Fibroblast of skin of right biceps (primary cell): ENCODE measurements at places on chromosomes 1 and 21.

GRCh38 chr1:165855010-165855838 lies 27.8 kb downstream of the UCK2 start:
- no peak for DNase-seq

GRCh38 chr1:12424793-12425192 lies 193.2 kb downstream of the DHRS3 start:
- no peak for DNase-seq

- DNase-seq: no peak
These were observed 35.4 kb upstream of the TRAPPC10 start for GRCh38 chr21:43976661-43977060.

DNA sequence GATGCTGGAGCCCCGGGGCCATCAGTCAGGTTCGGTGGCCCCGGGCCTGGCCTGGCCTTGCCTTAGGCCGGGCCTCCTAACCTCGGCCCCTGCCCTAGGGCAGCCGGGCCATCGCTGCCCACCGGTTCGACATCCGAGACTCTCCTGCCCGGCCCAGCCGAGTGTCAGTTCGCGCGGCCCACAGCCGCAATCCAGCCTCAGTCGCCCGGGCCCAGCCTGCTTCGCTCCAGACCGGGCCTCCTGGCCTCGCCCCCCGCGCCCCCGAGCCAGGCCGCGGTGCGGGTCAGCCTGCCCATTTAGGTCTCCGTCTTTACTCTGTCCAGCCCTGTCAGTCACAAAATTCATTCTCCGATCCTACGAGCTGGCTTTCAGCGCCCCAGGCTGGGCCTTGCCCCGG lies 777 bp downstream of the LRRC41 start:
- no peak for DNase-seq

DNA sequence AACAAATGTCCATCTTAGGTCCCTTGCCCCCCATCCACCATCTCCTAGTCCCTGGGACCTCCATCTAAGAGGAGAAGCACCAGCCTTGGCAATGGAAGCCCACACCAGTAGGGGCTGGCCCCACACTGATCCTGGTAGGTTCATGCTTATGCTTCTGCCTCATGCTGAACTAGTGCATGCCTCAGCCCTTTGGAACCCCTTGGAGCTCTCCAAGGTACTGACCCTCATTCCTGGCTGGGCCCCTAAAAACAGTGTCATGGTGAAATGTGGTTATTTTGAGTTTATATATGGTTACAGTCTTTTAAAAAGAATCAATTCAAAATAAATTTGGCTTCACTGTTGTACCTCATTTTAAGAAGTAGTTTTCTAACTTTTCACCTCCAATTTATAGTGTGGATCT lies 108.3 kb downstream of the HIVEP3 start:
- peak; percentile 68 for DNase-seq

DNA sequence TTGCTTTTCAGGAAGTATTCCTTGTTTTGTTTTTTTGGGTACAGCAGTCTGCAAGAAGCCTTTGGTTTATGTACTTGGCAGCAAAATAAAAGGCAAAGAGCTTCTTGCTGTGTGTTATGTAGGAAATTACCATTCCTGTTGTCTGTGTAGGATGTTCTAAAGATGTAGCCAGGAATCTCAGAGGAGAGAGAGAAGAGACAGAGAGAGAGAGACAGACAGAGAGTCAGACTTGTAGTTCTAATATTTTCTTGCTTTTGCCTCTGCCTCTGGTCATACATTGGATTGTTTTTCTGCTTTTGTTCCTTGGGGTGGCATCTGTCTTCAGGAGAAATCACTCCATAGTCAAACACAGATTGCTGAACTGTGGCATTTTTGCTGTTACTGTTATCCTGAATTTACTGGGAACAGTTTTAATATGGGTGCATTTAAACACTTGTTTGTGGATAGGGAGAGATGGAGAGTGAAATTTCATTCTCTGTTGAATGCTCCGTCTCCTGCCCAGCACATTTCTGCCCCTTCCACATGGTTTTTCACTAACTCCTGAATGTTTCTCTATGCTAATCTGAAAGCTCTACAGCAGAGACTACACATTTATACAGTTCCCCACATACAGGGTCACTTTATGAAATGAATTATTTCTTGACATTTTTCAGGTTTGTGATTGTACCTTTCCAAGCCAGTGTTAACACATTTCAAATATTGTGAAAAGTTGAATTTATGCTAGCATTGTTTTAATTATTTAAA lies 49.8 kb downstream of the POU2F1 start:
- no peak for DNase-seq

DNA sequence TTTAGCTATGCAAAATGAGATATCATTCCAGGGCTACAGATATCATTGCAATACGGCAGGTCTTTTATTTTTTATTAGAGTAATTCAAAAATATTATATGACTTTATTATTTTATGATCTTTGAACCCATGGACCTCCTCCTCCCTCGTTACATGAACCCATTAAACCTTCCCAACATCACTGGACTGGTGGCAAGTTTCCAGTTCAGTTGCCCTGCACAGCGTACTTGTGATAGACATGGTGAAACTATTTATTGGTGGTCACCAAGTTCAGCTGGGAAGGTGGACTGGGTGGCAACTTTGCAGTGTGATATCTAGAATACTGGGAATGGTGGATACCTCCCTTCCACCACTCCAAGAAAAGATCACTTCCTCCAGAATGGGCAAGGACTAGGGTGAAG lies 52.5 kb downstream of the SLC30A10 start:
- DNase-seq: no peak
